ENCODE measurements at places on chromosomes 3 and 15.
A peak's percentile ranks its signal among the peaks of the same experiment; 100 is the strongest.

DNA sequence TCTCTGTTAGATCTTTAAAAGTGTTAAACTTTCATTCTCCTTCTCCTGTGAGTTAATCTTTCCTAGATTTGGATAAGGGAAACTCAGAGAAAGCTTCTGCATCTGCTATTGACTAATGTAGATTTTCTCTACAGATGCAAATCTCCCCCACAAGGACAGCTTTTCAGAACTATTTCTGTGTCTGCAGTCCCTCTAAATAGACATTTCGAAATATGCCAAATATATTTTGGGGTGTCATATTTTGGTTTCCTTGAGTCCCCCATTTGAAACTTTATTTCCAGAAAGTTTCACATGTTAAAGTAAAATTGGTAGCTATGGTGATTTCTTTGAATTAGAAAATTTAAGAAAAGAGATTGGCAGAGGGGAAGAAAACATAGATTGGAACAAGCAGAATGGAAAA is 852.3 kb upstream of the ALCAM start:
- no peak for DNase-seq

DNA sequence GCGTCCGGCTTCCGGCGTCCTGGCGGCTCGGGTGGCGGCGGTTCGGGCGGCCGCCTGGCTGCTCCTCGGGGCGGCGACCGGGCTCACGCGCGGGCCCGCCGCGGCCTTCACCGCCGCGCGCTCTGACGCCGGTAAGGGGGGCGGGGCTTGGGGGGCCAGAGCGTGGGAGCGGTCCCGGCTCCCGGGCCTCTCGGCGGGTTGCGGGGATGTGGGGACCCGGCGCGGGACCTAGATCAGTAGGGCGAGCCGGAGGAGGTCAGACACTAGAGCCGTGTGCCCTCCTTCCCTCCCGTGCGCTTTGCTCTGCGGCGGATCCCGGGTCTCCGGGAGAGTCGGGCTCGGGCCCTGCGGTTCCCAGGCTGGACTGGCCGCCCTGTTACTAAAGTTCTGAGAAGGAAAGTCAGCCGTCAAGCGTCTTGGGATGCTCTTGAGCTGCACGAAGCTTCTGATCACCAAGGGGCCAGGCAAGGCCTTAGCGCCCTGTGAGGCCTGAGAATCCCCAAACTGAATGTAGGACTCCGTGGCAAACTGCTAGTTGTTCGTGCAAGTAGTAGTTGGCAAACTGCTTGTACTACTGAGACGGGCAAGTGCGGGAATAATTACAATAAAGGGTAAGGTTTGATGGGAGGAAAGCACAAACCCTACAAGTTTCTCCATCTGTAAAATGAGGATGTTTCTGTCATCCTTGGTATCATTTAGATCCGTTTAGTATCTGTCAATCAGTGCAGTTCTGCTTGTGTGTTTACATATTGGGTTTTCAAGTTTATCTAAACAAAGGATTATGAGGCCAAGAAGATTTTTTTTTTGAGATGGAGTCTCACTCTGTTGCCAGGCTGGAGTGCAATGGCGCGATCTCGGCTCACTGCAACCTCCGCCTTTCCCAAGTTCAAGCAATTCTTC is 587 bp downstream of the PIGX start:
- DNase-seq, result peak; percentile 73

- DNase-seq, result no peak
These were observed 894.3 kb downstream of the OTOL1 start for GRCh38 chr3:162390891-162391290.

- DNase-seq, result no peak
These were observed 5.6 kb upstream of the DLL4 start for GRCh38 chr15:40923551-40923950.

All from activated CD8-positive, alpha-beta memory T cell treated with anti-CD3 and anti-CD28 coated beads, Interleukin-2, amount 50 U/mL, for 4 hours (primary cell).